ENCODE measurements at places on chromosomes 2 and 18.
A peak's percentile ranks its signal among the peaks of the same experiment; 100 is the strongest.

- no peak for DNase-seq
Observed at GRCh38 chr2:179664972-179665812, 196.2 kb downstream of the ZNF385B start.

GRCh38 chr2:128414351-128414750 is 95.7 kb upstream of the HS6ST1 start:
- DNase-seq = no peak

GRCh38 chr18:23068570-23069310 is 66.5 kb upstream of the CABLES1 start:
- DNase-seq = no peak

DNA sequence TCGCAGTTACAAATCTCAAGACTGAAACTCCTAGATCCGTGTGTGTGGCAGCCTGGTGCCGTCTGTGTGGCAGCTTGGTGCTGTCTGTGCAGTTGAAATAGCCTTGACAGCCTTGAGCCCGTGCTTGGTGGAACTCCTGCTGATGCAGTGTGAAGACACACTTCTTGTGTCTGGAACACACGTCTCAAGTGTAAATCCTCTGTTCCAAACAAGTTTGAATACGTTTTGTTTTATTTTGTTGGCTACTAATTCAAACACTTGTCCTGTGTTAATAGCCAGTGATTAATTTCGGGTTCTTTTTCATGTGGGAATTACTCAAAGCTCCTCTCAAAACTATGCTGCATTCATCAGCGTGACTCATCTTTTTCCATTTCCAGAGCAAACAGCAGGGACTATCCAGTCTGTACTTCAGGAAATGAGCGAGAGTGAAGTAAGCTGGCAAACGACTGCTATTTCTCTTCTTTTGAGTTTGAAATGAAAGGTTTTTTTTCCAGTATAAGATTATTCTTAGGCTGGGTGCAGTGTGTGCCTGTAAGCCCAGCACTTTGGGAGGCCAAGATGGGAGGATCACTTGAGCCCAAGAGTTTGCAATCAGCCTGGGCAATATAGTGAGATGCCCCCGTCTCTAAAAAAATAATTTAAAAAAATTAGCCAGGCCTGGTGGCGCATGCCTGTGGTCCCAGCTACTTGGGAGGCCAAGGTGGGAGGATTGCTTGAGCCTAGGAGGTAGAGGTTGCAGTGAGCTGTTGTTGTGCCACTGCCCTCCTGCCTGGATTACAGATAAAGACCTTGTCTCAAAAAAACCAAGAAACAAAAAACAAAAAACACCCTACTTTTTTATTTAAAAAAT is 152.9 kb downstream of the SPP2 start:
- DNase-seq = no peak

DNA sequence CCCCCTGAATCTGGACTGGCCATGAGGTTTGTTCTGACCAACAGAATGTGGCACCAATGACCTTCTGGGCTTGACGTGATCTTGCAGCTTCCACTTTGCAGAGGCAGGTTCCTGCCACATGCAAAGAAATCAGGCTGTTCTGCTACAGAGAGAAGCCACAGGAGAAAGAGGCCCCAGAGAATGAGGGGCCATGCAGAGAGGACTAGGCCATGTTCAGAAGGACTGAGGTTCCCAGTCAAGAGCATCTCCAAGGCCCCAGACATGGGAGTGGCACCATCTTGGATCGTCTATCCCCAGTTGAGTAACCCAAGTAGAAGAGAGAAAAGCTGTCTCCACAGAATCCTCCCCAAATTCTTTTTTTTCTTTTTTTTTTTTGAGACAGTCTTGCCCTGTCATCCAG is 131.1 kb downstream of the ZBTB7C start:
- DNase-seq = no peak

GRCh38 chr2:36379710-36380448 is 24.3 kb downstream of the CRIM1 start:
- no peak for DNase-seq

GRCh38 chr2:46297546-46298271 is 502 bp downstream of the EPAS1 start:
- peak; percentile 63 for DNase-seq

DNA sequence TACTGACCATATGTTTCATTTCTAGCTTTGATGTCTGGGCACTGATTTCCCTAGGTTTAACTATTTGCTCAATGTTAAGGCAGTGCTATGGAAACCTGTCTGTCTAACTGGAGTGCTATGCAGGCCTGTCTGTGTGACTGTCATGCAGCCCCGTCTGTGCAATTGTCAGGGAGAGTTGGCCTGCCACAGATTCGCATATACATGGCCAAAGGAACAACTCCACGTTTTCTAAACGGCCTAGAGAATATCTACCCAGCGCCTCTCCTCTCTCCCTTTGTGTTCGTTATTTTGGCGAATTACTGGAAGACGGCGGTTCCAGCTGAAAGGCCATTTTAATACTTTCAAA is 59.6 kb upstream of the PSME4 start:
- no peak for DNase-seq

DNA sequence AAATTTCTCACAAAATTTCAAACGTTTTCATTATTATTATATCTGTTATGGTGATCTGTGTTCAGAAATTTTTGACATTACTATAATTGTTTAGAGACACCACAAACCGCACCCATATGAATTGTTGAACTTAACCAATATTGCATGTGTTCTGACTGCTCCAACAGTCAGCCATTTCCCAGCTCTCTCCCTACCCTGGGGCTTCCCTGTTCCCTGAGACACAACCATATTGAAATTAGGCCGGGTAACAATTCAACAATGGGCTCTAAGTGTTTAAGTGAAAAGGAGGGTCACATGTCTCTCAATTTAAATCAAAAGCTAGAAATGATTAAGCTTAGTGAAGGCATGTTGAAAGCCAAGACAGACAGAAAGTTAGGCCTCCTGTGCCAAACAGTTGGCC is 424.0 kb downstream of the DSC3 start:
- DNase-seq = no peak

DNA sequence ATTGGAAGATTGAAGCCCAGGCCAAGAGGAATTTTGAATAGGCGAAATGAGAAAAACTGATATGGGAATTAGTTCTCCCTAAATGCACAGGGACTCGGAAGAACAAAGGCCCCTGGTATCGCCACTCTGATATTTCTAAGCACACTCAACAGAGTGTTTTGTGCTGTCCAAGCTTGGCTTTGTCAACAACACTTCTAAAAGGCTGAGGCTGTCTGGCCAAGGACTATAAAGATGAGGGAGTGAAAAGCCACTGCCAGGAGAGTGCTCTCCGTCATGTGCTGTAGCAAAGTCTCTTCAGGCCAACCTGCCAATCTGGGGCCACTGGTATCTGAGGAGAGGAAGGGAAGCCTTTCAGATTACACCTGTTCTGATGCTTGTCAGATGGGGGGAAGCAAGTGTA is 611.2 kb upstream of the PIK3C3 start:
- DNase-seq = no peak

DNA sequence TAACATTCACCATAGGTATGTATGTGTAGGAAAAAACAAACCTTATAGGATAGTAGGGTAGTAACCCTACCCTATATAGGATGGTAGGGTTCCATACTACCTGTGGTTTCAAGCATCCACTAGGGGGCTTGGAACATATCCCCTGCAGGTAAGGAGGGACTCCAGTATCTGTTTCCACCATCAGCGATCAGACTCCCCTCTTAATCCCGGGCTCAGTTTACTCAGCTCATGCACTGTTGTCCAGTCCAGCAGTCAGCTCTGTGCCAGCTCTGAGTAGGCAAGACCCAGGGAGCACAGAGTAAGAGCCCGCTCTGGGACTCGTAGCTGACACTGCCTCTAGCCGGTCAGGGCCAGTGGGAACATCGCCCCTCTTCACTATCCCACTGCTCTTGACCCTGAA is 61.7 kb downstream of the MEX3C start:
- peak; percentile 3 for DNase-seq

DNA sequence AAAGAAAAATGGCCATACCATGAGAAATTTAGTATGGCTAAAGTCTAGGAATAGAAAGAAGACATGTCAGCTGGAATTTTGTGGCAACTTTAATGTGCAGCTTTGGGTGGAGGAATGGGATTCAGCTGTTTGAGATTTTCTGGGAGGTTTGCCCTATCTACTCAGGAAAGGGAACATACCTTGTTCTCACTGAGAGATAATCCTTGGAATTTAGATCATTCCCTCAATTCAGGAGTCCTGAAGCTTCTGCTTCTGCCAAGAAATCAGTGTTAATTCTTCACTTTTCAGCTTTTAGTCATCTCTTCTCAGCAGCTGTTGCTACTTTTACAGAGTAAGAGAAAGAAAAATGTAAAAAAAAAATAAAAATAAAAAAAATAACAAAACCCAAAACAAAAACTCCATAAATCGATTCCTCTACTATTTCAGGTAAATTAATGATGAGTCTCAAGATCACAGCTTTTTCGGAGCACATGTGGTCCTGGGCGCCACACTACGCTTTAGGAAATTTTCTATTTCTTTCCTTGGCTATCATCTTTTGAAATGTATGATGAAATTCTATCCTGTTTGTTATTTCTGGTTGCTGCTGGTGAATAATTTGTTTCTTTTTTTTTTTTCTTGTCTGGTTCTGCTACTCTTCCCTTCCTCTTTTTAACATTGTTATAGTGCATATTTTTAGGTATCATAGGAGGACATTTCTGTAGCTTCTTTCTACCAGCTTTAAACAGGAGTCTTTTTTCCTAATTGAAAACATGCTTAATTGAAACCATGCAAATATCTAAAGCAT is 18.9 kb upstream of the BAZ2B start:
- no peak for DNase-seq

- DNase-seq = no peak
Observed at GRCh38 chr18:32439802-32440201, 30.9 kb downstream of the GAREM1 start.

GRCh38 chr2:15660491-15661294 is 69.0 kb downstream of the DDX1 start:
- no peak for DNase-seq

GRCh38 chr2:196239622-196240587 is 68.5 kb upstream of the STK17B start:
- DNase-seq = no peak

DNA sequence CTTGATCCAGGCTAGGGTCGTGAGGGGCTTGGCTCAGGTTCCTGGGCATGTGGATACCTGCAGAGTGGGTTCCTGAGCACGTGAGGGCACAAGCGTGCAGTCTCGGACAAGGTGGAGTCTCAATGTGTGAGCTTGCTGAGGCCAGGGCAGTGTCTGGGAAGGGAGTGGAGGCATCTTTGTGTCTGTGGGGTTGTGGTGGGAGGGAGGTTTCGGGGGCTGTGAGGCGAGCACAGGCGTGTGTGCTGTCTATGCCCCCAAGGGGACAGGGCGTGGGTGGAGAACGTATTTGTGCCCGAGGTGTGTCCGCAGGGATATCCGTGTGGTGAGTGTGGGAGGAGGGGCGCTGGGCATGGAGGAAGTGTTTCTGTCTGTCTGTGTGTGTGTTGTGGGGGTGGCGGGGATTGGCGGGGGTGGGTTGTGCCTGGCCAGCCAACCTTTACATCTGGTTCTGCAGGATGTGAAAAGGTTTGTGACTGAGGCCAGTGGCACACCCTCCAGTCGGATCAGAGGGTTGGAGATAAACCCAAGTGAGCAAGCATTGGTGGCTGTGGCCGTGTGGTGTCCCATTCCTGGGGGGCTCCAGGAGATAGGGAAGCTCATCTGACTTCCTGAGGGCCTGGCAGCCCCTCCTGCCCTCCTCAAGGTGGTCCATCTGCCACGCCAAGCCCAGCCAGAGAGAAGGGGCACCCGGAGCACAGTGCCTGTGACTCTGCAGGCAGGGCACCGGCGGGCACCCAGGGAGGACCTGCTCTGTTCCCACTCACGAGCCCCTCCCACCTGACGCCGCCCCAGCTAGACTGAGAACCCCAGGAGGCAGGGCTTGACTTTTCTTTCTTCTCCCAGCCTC is 57.1 kb downstream of the ZFP36L2 start:
- DNase-seq = no peak

- DNase-seq = peak; percentile 14
Observed at GRCh38 chr2:236600892-236601291, 31.3 kb downstream of the ACKR3 start.

DNA sequence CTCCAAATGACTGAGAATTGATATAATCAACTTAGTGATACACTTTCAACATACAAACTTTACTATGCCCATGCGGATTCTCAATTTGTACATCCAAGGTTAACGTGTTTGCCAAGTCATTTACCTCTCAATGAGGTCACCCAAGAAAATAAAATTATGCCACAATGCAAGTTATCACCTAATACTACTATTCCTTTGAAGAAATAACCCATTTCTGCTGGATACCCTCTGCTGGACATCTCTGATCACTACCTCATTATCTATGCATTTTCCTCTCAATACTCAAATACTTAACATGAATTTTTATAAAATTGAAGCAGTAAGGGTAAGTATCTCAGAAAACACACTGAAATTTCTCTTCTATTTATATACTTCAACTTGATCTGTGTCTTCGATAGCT is 12.7 kb downstream of the HNRNPLL start:
- DNase-seq = no peak

GRCh38 chr18:13982126-13982525 is 66.8 kb upstream of the MC2R start:
- no peak for DNase-seq

GRCh38 chr18:49139766-49140165 is 189.0 kb upstream of the SMAD7 start:
- no peak for DNase-seq

DNA sequence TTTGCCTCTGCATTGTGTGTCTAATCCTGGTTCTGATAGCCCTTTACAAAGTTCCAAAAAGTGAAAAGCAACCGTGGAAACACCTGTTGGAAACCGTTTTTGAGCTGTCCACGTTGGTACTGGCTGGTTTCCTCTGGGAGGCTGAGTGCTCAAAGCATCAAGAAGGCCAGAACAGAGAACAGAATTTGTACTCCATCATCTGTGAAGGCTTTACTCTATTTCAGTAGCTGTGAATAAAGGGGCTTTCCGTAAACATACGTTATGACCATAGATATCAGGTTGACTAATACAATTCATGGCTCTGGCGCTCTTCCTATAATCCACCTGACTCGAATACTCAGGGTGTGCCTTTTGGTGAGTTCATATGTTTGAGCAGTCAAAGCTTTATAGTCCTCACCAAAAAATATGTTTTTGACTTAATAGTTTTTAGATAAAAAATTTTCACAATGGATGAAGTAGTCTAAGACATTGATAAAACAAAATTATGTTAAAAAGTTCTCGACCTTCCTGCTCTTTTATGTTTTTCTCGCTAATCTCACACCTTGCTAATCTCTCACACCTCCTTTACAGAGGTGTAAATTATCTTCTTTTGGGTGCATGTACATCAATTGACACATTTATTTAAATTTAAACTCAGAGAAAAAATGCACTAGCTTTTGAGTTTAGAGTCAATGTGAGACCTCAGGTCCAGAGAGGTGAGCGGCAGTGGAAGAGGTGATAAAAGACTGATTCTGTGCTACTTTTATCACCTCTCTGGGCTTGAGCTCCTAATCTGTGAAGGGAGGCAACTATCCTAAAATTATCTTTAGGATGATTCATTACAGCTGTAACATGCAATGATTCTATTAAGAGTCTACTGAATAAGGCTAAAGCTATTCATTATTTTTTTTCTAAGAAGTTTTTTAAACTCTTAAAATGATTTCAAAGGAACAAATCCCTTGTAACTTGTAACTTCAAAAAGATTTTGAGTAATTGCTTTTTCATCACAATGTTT is 65.3 kb downstream of the CXCR4 start:
- DNase-seq = no peak

GRCh38 chr2:196287523-196287922 is 116.1 kb upstream of the STK17B start:
- no peak for DNase-seq
